ENCODE measurements at places on chromosomes 6 and 20. TPM values are rescaled to one million over a fixed set of nuclear protein-coding genes. Genes with fewer than 3 reads are reported as not detected.

DNA sequence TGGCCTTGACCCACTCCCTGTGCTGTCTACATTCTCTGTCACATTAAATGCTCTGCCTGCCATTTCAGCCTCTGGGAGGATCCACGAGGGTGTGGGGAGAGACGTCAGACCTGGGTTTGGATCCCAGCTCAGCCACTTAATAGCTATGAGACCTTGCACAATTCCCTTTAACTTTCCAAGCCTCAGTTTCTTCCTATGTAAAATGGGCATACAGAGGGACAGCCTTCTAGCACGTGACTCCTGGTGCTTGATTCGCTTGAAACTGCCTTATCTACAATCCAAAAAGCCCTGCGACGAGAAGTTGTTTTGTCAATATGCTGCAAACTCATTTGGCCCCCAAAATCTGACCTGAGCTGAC is 40.0 kb downstream of the TOX2 start:
- no peak for DNase-seq

GRCh38 chr20:59580991-59581401 is 23.3 kb upstream of the PHACTR3 start:
- DNase-seq: no peak

- DNase-seq: no peak
Measured at GRCh38 chr20:60263725-60264709, 305.8 kb downstream of the CDH26 start.

DNA sequence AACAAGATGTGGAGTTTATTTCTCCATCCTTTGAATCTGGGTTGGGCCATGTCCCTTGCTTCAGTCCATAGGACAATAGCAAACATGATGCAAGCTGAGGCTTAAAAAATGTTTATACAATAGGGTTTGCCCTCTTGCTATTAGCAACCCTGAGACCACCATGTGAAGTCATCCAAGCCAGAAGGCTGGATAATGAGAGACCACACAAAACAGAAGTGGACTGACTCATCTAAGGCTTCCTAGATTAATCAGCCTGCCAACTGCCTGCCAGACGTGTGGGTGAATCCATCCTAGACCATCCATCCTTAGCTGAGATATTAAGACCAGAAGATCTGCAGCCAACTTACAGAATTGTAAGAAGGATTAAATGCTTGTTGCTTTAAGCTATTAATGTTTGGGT is 38.1 kb upstream of the ISM1 start:
- no peak for DNase-seq

OR2H2 gene
- not detected for polyA plus RNA-seq
